Left renal cortex interstitium (tissue), 4 donors: ENCODE measurements at places on chromosomes 6 and 20. TPM values are rescaled to one million over a fixed set of nuclear protein-coding genes. Genes with fewer than 3 reads are reported as not detected.

Gene RIPOR3
- 7.1 TPM for polyA plus RNA-seq

Gene NKX2-2
- polyA plus RNA-seq, result not detected

Gene BEND3
- polyA plus RNA-seq, result 8.2 TPM

- no peak for DNase-seq
Observed at GRCh38 chr20:1467355-1468116, 887 bp upstream of the NSFL1C start.

DNA sequence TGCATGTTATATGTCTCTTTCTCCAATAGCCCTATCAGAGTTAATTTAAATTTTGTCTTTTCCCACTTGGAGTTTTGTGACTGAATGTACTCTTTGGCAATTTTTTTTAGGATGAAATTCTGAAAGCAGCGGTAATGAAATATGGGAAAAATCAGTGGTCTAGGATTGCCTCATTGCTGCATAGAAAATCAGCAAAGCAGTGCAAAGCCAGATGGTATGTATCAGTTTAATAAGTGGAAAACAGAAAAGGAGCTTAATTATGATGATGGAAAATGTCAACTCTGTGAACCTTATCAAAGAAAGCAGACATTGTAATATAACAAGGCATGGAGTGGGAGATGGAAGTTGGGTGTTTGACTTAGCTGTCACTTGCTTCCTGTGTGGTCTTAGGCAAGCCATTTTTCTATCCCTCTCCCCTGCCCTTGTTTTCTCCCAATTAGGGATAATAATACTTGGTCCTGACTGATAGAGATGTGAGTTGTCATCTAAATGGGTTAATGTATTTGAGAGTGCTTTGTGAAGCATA lies 2.7 kb downstream of the CDC5L start:
- peak; percentile 6 for DNase-seq

GRCh38 chr6:15500901-15501825 lies 161.7 kb downstream of the DTNBP1 start:
- no peak for DNase-seq

GRCh38 chr20:54524849-54525248 lies 49.5 kb downstream of the DOK5 start:
- DNase-seq, result no peak
